ENCODE measurements at places on chromosomes 7 and 10. TPM values are rescaled to one million over a fixed set of nuclear protein-coding genes. Genes with fewer than 3 reads are reported as not detected.

Gene WNT8B
- 0.26 TPM for polyA plus RNA-seq

Gene TRIL
- polyA plus RNA-seq: 1.2 TPM

Gene EGR2
- polyA plus RNA-seq: 3.5 TPM

Gene HERC4
- 20.1 TPM for polyA plus RNA-seq

Gene SCART1
- not detected for polyA plus RNA-seq

Gene INSYN2A
- polyA plus RNA-seq: 0.77 TPM

Gene PON1
- polyA plus RNA-seq: 2.1 TPM

Gene FAM237B
- 0.13 TPM for polyA plus RNA-seq

Gene CACNB2
- polyA plus RNA-seq: 5.0 TPM

Gene C10orf67
- polyA plus RNA-seq: 0.16 TPM

Gene PRPS1L1
- polyA plus RNA-seq: not detected

Gene PLEKHA1
- polyA plus RNA-seq: 16.7 TPM

Gene ZNF365
- 0.42 TPM for polyA plus RNA-seq

Gene CDC14C
- polyA plus RNA-seq: not detected

Gene OPALIN
- not detected for polyA plus RNA-seq

Gene C10orf105
- polyA plus RNA-seq: 0.19 TPM

Gene SEMA3D
- 1.7 TPM for polyA plus RNA-seq

Gene TRIM73
- polyA plus RNA-seq: 0.96 TPM

Gene PRRT4
- polyA plus RNA-seq: 0.55 TPM

Gene MINDY4
- polyA plus RNA-seq: 1.3 TPM

Gene ZPBP
- polyA plus RNA-seq: not detected

Gene CCNY
- 14.2 TPM for polyA plus RNA-seq

Gene ELN
- 1.1 TPM for polyA plus RNA-seq

Gene OR2A1
- polyA plus RNA-seq: 1.6 TPM

Gene LLCFC1
- polyA plus RNA-seq: not detected

Gene DENND2A
- 1.7 TPM for polyA plus RNA-seq

Gene C7orf25
- 1.2 TPM for polyA plus RNA-seq

Gene TAS2R5
- polyA plus RNA-seq: 0.89 TPM

Gene ANXA8
- not detected for polyA plus RNA-seq

Gene ASZ1
- polyA plus RNA-seq: not detected

Gene HHEX
- polyA plus RNA-seq: 2.0 TPM

Gene LEP
- polyA plus RNA-seq: not detected

Gene CALML3
- not detected for polyA plus RNA-seq

Gene ZP3
- polyA plus RNA-seq: 15.2 TPM

Gene DYDC2
- polyA plus RNA-seq: 10.3 TPM

Gene THSD7A
- polyA plus RNA-seq: 1.1 TPM

Gene TMEM236
- 0.03 TPM for polyA plus RNA-seq
